ENCODE measurements at places on chromosomes 16 and 17.

DNA sequence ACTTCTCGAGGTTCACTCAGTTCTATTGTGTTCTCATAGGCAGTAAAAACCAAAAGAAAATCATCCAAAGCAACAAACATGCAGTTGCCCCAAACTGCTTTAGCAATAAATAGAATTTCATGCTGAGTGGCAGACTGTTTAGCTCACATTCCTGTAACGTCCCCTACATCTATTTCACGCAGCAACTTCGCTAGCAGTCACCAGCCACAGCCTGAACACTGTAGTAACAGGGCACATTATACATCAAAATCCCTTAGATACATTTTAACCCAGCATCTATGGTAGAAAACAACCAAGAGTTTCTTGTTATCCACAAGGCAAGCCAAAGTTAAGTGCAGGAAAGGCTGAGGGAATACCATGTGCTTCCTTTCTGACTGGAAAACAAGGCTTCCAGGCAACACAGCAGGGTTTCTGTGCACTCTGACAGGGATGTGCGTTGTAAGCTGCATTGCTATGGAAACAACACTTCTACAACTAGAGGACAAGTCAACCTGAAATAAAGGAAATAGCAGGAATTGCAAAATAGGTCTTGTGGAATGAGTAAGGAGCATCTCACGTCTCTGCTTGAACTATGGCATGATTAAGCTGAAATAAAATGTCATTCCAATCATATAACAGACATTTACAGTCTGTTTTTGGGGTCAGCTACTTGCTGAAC lies 55.4 kb downstream of the CFDP1 start:
- no peak for DNase-seq

GRCh38 chr16:71367241-71367976 lies 8.9 kb downstream of the CALB2 start:
- no peak for DNase-seq

GRCh38 chr16:17173281-17173680 lies 297.5 kb downstream of the XYLT1 start:
- DNase-seq, result no peak

GRCh38 chr16:1102921-1103635 lies 7.0 kb upstream of the C1QTNF8 start:
- peak; percentile 66 for DNase-seq

GRCh38 chr16:48232493-48233040 lies 11.5 kb upstream of the LONP2 start:
- no peak for DNase-seq

GRCh38 chr17:43025290-43025657 lies 243 bp downstream of the RND2 start:
- DNase-seq, result no peak

- DNase-seq, result no peak
These were observed 14.2 kb upstream of the ALOX12B start for GRCh38 chr17:8101721-8102120.

GRCh38 chr17:45431531-45432404 lies 902 bp downstream of the ARHGAP27 start:
- peak; percentile 58 for DNase-seq

DNA sequence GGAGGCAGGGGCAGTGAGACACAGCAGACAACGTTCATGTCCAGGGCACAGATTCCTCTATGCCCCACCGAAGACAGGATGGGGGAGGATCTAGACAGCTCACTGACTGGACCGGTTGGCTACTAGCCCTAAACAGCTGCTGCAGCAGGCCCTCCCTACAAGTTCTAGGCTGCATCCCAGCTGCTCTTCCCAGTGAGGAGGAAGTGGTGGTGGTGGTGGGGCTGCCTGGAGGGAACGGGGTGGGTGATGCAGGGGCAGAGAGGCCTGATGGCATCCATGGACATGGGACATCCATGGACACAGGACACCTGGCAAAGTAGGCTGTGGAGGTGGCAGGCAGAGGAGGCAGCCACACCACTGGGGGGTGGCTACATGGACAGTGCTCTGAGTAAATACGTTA lies 18.3 kb downstream of the SPHK1 start:
- no peak for DNase-seq

GRCh38 chr17:73157521-73157890 lies 7.3 kb upstream of the SSTR2 start:
- no peak for DNase-seq

GRCh38 chr16:66137853-66138252 lies 228.6 kb upstream of the CDH5 start:
- no peak for DNase-seq

DNA sequence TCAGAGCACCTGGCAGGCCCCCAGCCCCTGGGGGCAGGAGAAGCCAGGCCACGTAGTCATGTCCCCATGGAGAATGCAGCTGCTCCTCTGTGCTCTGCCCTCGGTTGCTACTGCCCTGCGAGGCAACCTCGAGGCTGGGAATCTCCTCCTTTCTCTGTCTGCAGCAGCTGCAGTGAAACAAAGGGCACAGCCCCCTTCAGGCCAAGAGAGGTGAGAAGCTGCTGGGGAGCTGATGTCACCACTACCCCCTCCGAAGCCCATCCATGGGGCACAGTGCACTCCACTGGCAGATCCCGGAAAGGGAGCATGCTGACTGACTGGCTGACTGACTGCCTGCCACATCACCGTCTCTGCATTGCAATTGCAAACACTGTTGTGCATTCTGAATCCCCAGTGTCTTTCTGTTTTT lies 103.7 kb downstream of the GRIN2A start:
- no peak for DNase-seq

- no peak for DNase-seq
These were observed 11.8 kb upstream of the WSB1 start for GRCh38 chr17:27282054-27282551.

GRCh38 chr16:48441863-48442279 lies 56.7 kb upstream of the SIAH1 start:
- DNase-seq, result no peak

DNA sequence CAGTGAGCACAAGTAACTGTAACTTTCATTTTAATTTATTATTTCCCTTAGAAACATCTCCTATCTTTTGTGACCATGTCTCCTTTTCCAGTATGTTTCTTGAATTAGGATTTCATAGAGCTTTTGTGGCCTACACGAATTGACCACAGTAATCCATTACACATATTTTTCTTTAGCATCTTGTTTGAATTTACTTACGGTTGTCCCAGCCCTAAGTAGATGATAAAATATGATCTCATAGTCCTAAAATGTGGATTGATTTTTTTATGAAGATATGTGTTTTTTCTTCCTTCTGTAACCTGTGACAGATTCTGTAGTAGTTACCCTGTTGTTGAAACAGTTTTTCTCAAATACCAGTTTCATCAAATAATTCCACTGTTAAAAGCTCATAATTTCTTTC lies 61.5 kb downstream of the NF1 start:
- no peak for DNase-seq

DNA sequence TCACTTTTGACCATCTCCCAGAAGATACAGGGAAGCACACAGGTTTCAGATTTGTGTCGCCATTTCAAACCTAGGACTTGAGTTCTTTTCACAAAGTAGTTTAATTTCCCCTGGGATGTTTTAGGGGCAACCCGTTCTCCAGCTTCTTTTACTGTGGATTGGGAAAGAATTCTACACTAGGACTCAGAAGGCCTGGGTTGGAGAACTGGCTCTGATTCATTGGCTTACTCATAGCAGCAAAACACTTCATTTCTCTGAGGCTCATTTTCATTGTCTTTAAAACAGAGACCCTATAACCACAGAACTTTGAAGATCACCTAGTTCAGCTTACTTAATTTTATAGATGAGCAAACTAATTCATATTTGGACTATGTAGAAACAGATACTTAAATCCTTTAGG lies 175.9 kb upstream of the SALL1 start:
- no peak for DNase-seq

DNA sequence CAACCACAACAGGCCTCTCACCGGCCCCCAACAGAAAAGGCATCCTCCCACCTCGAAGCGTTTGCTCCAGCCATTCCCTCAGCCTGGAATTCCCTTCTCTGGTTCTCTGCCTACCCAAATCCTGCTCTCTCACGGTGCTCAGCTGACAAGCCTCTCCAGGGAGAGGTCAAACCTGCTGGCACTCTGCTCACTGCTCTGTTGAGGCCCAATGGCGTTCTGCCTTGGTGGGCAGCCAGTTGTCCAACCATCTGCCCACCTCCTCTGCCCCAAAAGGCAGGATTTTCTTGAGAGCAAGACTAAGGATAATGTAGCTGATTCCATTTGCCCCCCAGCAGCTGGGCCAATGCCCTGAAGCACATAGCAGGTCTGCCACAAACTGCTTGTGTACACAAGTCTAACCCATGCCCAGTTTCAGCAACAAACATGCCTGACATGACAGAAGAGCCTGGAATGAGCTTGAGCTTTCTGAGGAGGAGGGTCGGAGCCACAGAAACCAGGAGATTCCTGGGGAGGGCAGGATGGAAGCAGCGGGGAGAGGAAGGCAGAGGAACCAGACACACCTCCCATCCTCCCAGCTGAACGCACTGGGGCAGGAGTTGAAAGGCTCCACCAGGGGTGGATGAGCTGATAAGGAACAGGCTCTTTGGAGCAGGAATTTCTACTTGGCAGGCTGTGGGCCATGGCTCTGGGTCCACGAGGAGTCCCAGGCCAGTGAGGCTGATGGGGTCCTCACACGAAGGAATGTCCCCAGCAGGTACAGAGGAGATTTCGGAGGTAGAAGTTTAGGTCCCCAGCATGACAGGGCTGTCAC lies 23.9 kb downstream of the ARHGAP27 start:
- DNase-seq, result no peak

DNA sequence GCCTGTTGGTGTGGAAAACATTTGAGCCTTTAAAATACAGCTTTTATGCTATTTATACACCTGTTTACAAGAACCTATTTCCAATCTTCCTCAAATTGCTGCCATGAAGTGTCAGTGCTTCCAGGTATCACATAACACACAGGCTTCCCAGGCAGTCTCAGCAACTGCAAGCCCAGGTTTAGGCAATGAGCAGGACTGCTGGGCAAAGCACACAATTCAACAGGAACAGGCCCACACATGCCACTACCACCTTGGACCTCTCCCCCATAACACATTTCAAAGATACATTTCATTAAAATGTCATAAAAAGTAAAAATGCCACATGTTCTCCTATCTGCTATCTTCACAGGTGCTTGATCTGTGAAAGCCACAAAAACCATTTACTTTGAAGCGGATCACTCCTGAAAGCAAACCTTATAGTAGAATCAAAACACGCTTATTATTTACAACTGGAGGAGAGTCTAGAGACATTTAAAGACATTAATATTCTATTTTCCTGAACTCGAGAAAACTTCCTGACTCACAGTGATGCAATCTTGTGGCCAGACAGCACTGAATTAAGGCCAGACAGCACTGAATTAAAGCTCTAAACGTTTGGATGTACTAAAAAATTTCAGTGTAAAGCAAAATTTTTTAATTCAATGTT lies 31.5 kb downstream of the ANKFY1 start:
- no peak for DNase-seq

DNA sequence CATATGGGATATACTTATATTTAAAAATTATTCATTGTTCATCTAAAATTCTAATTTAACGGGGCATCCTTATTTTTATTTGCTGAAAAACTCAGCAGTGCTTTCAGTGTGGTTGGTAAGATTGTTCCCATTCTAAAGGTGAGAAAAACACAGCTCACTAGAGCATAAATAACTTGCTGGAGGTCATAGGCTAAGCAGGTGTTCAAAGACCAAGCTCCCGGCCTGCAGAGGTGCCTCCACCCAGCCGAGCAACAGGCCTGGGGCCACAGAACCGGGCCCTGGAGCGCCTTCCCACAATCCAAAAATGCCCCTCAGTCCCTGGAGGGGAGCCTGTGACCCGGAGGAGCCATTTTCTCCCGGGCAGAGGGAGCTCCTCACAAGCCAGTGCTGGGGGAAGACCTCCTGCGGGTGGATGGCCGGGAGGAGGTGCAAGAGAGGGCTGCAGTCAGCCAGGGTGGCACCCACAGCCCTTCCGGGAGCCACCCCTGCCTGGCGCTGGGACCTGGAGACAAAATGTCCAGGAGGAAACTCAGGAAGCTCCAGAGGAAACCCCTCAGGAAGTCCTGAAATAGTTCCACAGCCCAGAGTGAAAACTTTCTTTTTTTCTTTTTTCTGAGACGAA lies 14.7 kb downstream of the ABR start:
- no peak for DNase-seq

- no peak for DNase-seq
These were observed 193.6 kb downstream of the CCDC182 start for GRCh38 chr17:57551321-57552079.

Data from T-helper 1 cell (primary cell).